Hepatocyte (in vitro differentiated cells): ENCODE measurements at places on chromosomes 4 and X. TPM values are rescaled to one million over a fixed set of nuclear protein-coding genes. Genes with fewer than 3 reads are reported as not detected.

- no peak for DNase-seq
Observed at GRCh38 chrX:112967903-112968302, 127.3 kb upstream of the AMOT start.

GRCh38 chrX:153624196-153625091, 22.6 kb upstream of the DUSP9 start:
- no peak for DNase-seq

- no peak for DNase-seq
Observed at GRCh38 chrX:20227116-20227515, 39.6 kb downstream of the RPS6KA3 start.

GRCh38 chr4:73869130-73870055, at the start of gene CXCL1:
Gene CXCL1, plus strand, starts transcription at chr4:73869393. Its CDS starts 78 bp downstream, at chr4:73869471.
- peak; percentile 54 for DNase-seq

GRCh38 chr4:78622253-78622979, 70.8 kb downstream of the ANXA3 start:
- peak; percentile 69 for DNase-seq

DNA sequence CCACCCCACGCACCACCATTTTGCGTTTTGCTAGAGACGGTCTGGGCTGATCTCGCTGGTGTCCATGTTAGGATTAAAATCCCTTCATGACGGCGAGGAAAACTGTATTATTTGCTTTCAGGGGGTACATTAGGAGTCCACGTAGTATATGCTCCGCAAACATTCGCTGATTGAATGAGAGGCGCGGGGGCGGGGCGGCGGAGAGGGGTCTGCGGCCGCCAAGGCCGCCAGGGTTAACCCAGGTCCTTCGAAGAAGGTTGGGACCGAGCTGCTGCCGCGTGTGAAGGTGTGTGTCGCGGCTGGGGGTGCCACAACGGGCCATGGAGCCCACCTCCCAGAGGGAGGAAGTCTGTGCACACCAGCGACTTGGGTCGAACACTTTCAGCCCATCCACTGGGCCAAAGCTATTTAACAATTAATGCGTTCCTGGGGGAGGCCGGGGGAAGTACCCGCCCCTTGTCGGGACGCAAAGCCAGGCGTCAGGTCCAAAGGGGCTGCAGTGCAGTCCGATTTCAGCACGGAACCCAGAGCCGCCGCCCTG, 6.4 kb upstream of the PITX2 start:
- DNase-seq = no peak

DNA sequence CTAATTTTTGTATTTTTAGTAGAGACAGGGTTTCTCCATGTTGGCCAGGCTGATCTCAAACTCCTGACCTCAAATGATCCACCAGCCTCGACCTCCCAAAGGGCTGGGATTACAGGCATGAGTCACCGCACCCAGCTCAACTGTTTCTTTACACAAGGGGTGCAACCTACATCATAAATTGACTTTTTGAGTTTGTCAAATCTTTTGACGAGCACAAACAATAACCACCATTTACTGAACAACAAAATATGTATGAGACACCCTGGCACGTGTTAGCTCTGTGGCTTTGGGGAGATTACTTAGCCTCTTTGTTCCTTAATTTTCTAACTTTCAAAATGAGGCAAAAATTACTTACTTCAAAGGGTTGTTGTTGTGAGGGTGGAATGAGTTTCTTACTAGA, 23.5 kb upstream of the SLC34A2 start:
- DNase-seq = no peak

GRCh38 chr4:151564321-151564720, 155.3 kb downstream of the FHIP1A start:
- peak; percentile 13 for DNase-seq

DNA sequence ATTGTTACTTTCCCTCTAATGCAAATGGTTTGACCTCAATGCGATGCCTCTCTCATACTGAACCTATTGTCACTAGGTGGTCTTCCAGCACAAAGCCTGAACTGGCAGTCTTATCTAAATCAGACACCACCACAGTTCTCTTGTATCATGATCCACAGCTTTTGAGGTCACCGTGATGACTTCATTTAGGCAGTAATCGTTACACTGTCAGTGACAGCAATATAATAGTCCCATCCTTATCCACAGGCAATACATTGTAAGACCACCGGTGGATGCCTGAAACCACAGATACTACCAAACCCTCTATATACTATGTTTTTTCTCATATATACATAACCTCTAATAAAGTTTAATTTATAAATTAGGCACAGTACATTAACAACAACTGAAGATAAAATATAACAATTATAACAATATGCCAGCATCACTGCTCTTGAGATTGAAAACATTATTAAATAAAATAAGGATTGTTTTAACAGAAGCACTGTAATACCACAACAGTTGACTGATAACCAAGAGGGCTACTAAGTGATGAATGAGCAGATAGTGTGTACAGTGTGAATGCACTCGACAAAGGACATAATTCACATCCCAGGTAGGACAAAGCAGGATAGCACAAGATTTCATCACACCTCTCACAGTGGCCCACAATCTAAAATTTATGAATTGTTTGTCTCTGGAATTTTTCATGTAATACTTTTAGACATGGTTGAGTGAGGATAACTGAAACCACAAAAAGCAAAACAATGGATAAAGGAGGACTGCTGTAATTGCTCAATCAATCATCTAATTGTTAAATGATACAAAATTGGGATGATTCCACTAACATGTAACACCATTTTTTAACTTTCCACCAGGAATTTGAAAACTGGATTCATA, 419.4 kb downstream of the CENPC start:
- DNase-seq = no peak

- DNase-seq = peak; percentile 73
Observed at GRCh38 chrX:35919536-35920309, at the start of gene CFAP47. Gene CFAP47, plus strand, starts transcription at chrX:35919734. Its CDS starts 66 bp downstream, at chrX:35919800.

DNA sequence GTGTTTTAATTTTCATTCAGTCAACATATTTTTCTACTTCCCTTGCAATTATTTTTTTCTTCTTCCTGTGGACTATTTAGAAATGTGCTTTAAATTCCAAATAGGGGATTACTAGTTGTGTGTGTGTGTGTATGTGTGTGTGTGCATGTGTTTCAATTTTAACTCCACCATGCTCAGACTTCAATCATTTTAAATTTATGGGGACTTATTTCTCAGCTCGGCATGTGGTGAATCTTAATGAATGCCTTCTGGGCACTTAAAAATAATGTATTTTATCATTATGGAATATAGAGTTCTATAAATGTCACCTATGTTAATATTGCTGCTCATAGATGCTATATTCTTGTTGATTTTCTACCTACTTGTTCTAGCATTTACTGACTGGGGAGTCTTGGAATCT, 465.6 kb upstream of the PRKX start:
- no peak for DNase-seq

- DNase-seq = no peak
Observed at GRCh38 chr4:172983631-172984030, 185.0 kb upstream of the GALNT7 start.

DNA sequence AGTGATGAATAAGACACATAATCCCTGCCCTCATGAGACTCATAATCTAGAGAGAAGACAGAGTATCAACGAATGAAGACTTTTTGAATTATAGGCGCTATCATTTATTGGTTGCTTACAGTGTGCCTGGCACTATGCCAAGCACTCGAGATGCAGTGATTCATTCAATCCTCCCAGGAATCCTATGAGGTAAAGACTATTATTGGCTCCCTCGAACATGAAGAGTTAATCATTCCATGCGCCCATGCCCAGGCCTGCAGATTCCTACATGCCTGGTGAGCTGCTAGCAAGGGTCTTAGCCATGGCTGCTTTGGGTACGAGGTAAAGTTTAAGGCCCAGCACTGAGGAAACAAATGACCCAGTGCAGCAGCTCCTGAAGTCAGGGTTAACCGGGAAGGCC, 47.0 kb downstream of the TEX13B start:
- DNase-seq = no peak

DNA sequence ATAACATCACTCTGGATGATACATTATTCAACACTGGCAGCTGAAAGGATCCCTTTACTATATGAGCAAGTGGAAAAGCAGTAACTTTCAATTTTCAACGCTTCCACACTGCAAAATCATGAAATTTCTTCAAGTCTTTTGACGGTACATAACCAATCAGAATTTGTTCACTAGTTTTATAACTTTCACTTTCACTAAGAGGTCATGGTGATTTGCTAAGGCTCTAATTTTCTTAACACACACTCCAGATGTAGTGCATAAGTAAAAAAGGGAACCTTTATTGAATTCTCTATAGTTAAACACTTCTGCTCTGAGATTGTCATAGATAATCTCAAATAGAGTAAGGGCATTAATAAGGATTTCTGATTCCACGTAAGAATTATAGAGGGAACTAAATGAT, 4.1 kb downstream of the ARMCX2 start:
- DNase-seq = no peak

GRCh38 chr4:76960014-76960413, 10.5 kb downstream of the SEPTIN11 start:
- DNase-seq = peak; percentile 61

DNA sequence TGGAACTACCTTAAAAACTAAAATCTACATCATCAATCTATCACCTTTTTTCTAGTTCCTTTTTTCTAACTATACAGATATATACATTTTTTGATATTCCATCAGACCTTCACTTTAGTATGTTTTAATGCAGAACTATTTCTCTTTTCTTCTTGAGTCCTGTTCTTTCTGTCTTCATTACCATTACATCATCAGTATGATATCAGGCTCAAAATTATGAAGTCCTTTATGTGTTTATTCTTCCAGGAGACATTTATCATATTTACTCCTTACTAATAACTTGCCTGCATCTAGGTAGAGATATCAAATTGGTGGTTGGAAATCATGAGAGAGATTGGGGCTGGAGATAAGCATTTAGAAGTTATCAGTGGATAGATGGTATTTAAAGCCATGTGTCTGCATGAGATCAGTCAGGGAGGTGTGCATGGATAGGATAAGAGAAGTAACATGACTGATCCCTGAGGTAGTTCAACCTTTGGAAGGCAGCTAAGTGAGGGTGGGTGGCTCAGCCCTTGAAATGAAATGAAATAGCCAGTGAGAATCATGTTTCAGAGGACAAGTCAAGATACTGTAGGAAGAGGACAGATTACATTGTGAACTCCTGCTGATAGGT, 43.1 kb downstream of the MRPL1 start:
- DNase-seq = no peak

GRCh38 chr4:34193451-34194154, 2050.7 kb downstream of the ARAP2 start:
- no peak for DNase-seq

DNA sequence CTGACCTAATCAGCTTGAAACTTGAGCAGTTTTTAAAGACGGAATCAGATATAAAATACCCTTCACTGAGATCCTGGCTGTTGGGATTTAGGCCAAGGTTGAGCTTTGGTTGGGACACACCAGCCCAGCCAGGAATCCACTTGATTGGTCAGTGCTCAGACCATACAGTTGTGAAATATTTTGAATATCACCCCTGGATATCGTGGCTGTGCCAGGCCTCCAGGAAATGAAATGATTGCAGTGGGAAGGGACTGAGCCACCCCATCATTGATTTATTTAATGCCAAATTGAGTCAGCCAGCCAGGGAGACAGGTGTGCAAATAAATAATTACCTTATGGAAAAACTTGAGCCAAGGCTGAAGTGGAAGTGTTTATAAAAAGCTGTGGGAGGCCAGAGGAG, 128.4 kb upstream of the SCML1 start:
- no peak for DNase-seq

DNA sequence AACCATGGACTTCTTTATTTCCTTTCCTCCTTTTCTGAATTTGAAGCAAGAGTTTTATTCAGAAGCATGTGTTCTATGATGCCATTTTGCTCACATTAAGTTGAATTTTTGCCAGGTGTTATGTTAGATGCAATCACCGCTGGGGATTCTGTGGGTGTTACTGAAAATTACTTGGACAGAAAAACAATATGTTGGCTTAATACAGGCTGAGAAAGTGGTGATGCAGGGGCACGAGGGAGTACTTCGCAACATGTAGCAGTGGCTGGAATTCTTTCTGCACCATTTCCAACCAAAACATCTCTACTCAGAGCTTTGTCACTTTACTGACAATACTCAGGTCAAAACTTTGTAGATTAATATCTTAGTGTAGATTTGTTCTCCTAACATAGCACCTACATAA, 109.2 kb upstream of the PCDH18 start:
- no peak for DNase-seq

DNA sequence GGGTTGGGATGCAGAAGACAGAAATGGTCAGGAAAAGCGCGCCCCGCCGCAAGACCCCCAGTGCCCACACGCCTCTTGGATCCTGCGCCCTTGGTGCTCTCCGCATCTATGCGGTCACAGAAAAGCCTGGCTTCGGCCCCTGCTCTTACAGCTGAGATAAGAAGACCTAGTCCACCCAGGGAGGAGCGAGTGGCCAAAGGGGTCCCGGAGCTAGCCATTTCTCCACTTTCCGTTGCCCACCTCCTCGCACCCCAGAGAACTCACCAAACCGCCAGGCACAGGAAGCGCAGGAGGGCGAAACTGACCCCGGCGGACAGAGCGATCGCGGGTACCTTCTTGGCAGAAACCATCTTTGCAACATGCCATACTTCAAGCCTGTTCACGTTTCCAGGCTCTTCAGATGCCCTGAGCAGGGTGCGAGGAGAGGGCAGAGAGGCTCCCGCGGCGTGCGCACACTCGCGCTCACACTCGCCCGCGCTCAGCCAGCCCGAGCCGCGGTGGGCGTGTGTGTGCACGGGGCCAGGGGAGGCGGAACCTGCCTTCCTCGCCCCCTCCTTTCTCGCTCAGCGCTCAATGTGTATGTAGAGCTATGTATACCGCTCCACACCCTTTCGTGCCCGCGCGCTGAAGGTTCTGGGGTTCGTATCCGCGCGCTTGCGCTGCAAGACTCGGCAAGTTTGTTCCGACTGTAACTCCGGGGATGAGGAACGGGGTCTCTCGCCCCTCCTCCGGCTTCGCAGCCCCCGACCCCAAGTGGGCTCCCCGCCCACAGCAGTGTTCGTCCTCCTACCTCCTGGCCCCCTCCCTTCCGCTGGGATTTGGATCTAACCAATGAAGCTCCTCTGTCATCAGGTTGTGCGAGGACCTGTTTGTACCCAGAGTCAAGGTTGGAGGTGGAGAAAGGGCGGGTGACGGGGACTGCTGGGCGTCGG, at the start of gene GABRA4:
Gene GABRA4, minus strand, starts transcription at position 507 of the 932 bp plus-strand sequence. Its CDS starts 157 bp downstream, at position 350.
- DNase-seq = peak; percentile 26

- DNase-seq = peak; percentile 18
Observed at GRCh38 chr4:87056881-87057280, 122.1 kb downstream of the AFF1 start.

Gene NDST3
- 1.3 and 1.7 TPM in 2 replicates for total RNA-seq

Gene PPEF1
- total RNA-seq = 0.36 and 3.1 TPM in 2 replicates

Gene PPP1R3F
- 6.4 and 6.8 TPM in 2 replicates for total RNA-seq

Gene HTATSF1
- total RNA-seq = 51.0 and 55.3 TPM in 2 replicates

Gene PWWP3B
- total RNA-seq = 32.2 and 34.9 TPM in 2 replicates

Gene PNCK
- 2.2 and 2.8 TPM in 2 replicates for total RNA-seq

Gene INTS6L
- total RNA-seq = 12.3 and 17.3 TPM in 2 replicates

Gene HTN3
- not detected in 2 replicates for total RNA-seq

Gene FHIP1A
- 7.1 and 21.7 TPM in 2 replicates for total RNA-seq

Gene ANXA10
- total RNA-seq = 27.4 and 33.4 TPM in 2 replicates

Gene RASGEF1B
- 28.6 and 53.4 TPM in 2 replicates for total RNA-seq
